ENCODE measurements at places on chromosomes 3 and 15.
A peak's percentile ranks its signal among the peaks of the same experiment; 100 is the strongest.

DNA sequence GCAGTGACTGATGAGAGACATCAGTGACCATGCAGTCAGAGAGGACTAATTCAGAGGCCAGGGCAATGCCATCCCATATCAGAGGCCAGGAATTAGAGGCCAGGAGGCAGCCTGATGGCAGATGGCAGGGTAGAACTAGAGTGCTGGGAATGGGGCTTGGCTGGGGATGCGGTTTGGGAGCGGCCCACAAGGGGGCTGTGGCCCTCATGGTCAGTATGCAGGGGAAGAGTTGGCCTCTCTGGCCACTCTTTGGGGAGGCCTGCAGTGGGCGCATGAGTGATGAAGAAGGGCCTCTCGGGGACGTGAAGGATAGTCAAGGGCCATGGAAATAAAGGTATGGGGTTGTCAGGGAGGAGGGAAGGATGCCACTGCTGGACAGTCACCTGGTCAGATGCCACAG lies 101.7 kb downstream of the EEFSEC start:
- no peak for DNase-seq

DNA sequence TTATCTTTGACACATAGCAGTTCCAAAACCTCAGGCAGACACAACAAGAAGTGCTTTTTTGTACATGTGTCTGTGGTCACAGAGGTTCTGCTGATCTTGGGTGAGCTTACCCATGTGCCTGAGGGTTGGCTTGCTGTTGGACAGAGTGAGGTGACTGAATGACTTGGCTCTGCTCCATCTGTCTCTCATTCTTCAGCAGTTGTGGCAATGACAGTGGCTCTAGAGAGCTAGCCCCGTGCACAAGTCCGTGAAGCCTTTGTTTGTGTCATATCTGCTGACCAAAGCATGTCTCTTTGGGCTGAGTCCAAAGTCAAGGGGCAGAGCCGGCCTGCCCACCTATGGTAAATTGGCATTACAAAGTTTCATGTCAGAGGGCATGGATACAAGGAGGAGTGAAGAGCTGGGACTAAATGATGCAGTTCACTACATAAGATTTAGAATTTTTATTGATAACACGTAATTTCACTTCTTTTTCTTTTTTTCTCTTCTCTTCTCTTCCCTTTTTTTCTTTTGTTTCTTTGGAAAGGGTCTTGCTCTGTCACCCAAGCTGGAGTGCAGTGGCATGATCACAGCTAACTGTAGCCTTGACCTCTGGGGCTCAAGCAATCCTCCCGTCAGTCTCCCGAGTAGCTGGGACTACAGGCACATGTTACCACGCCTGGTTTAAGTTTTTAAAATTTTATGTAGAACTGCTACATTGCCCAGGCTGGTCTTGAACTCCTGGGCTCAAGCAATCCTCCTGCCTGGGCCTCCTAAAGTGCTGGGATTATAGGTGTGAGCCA lies 77.9 kb downstream of the ITPR1 start:
- DNase-seq, result no peak

- DNase-seq, result no peak
Observed at GRCh38 chr3:3071136-3071535, 39.0 kb downstream of the IL5RA start.

DNA sequence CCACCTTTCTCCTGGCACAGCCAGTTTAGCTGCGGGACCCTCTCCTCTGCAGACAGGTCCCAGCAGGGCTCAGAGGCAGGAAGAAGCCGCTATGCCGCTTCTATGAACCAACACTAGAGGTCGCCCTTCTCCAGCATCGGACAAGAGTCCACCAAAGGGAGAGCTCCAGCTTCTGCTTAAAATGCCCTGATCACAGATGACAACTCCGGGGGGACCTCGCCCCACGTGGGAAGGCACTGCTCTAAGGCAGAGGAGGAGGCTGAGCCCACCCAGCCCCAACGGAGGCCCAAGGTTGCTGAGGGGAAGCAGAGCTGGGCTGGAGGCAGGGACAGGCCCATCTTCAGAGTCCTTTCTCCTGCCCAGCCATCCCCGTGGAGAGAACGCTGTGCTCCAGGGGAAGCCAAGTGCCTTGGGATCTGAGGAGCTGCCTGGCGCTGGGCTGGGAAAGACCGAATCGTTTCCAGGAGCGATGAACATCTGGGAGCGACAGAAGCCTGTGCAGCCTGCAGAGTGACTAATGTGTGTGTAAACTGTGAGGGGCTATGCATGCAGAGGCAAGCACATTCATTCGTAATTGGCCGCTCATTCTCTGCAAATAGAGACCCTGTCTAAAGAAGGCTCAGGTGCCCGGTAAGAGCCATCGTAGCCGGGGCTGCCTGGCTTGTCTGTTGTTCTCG lies 43.5 kb upstream of the BDH1 start:
- DNase-seq, result peak; percentile 74

GRCh38 chr15:43085921-43086320 lies 19.9 kb downstream of the UBR1 start:
- DNase-seq, result no peak

GRCh38 chr3:53824795-53825194 lies 21.4 kb downstream of the CHDH start:
- no peak for DNase-seq

- peak; percentile 92 for DNase-seq
Observed at GRCh38 chr15:75639709-75640482, at the start of gene IMP3. Gene IMP3 (minus strand): TSS chr15:75640224. CDS start chr15:75640168, 56 bp downstream.

DNA sequence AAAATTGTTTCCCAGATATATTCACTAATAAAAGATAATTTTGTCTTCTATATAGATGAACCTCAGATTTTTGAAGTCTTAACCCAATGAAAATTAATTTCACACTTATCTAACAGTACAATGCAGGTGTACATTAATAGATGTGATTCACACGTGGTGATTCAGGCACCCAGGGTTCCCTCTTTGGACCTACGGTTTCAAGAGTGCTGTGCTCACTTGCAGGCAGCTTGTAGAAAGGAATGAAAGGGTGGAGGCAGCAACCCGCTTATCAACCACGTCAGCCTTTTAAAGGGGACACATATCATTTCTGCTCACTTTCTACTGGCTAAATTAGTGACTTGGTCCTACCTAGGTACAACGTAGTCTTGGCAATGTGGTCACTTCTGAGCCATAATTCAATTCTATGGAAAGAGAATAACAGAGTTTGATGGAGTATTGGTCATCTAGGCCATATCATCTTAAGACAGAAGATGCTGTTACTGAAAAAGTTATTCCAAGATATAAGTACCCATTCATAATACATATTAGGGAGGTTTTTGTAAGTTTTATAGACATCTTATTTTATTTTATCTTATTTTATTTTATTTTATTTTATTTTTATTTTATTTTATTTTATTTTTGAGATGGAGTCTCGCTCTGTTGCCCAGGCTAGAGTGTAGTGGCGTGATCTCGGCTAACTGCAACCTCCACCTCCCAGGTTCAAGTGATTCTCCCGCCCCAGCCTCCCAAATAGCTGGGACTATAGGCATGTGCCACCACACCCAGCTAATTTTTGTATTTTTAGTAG lies 37.9 kb downstream of the ACP3 start:
- DNase-seq, result no peak

GRCh38 chr3:109728861-109729494 lies 391.6 kb upstream of the DPPA4 start:
- no peak for DNase-seq

- DNase-seq, result no peak
Observed at GRCh38 chr3:71152892-71153265, 430.6 kb downstream of the FOXP1 start.

- DNase-seq, result no peak
Observed at GRCh38 chr3:115825046-115825445, 201.7 kb downstream of the GAP43 start.

- peak; percentile 63 for DNase-seq
Observed at GRCh38 chr15:86743283-86743903, 663.7 kb downstream of the AGBL1 start.

GRCh38 chr15:46293550-46293949 lies 658.7 kb downstream of the SQOR start:
- no peak for DNase-seq

- no peak for DNase-seq
Observed at GRCh38 chr3:180624714-180625113, 22.8 kb downstream of the TTC14 start.

- no peak for DNase-seq
Observed at GRCh38 chr15:47987461-47987860, 133.3 kb upstream of the SLC24A5 start.

GRCh38 chr3:98580401-98581386 lies 12.7 kb downstream of the CPOX start:
- DNase-seq, result no peak
